ENCODE measurements at places on chromosomes 6 and 20.
A peak's percentile ranks its signal among the peaks of the same experiment; 100 is the strongest.

DNA sequence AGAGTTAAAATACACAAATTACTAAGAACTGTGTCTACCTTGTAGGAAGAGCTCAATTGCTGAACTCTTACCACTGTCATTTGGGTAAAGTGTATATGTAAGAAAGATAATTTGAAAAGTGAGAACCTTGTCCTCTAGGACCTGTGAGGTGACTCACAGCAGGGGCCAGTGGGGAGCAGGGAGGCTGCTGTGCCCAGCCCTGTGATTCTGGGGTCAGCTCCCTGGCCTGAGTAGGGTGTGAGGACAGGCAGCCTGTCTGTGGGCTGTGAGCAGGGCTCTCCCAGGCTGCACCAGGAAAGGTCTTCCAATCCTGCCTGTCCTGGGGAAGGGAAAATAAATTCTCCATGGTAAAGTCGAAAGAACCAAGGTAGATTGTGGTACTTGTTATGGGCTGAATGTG lies 27.3 kb upstream of the SIRPG start:
- no peak for DNase-seq

DNA sequence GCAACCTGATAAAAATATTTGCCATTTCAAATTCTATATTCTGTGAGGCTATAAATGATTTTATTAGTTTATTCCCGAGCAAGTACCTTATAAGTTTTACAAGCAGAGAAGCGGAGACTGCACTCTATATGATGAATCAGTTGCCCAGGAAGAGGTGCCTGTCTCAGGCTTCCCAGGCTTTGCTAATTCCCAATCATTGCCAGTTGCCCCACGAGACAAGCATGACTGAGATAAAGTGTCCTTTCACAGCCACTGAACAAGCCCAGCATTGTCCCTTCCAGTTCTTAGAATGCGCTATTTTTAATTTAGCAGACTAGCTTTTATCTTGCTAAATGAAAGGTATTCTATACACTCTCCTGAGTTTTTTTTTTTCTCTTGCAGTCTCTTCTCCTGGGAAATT lies 260.7 kb downstream of the ALDH8A1 start:
- DNase-seq: no peak

- peak; percentile 33 for DNase-seq
Measured at GRCh38 chr6:111987295-111987694, 66.6 kb upstream of the CCN6 start.

- no peak for DNase-seq
Measured at GRCh38 chr6:38603966-38604365, 35.8 kb downstream of the BTBD9 start.

- no peak for DNase-seq
Measured at GRCh38 chr20:38238829-38239228, 21.7 kb downstream of the KIAA1755 start.

DNA sequence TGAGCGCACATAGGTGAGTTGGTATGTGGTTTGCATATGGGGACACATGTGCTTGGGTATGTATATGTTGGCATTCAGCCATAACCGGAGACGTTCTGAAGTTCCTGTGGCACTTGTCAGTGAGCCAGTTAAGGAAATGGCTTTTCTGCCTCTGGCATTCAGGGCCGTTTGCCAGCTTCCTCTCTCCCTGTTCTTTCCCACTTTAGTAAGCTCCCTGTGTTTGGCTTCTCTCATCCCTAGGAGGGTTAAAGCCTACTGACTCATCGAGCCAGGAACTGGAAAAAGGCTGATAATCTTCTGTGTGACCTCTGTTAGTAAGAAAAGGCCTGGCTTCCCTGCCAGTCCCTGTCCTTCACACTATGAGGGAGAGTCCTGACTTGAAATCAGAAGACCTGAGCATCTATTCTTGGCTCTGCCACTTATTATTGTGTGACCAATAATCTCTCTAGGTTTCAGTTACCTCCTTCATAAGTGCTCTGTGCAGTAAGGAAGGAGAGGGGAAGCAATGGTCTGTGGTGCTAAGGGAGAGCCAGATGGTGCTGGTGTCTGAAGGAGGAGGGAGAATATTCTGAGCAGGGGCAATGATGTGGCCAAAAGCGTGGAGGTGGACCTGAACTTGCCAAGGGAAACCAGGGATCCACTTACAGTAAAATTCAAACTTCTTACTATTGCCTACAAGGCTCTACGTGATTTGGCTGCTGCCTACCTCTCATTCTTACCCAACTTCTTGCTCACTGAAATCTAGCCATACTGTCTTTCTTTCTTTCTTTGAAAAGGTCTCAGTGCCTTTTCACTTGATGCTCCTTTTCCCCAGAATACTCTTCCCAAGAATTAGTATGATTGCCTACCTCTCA lies 31.4 kb downstream of the ACSS2 start:
- DNase-seq: no peak

- no peak for DNase-seq
Measured at GRCh38 chr6:118893064-118893806, 717 bp upstream of the ASF1A start.

All from endodermal cell (in vitro differentiated cells).